ENCODE measurements at places on chromosomes 3 and 15.

DNA sequence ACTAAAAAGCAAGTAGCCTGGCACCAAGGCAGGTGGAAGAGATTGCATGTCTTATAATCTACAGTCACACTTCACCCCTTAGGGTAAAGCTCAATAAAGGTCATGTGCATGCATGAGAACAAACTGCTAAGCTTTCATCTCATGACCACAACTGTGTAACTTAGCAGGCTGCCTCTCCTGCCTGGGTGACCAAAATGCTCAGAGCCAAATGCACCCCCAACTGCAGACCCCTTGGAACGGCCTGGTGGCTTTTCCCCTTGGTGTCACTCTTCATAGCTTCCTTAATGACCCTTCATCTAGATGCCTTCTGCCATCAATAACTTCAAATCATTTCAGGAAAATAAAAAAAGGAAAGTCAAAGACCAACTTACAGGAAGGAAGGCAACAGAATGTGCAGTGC, 88.1 kb downstream of the ADAMTS17 start:
- DNase-seq: no peak

DNA sequence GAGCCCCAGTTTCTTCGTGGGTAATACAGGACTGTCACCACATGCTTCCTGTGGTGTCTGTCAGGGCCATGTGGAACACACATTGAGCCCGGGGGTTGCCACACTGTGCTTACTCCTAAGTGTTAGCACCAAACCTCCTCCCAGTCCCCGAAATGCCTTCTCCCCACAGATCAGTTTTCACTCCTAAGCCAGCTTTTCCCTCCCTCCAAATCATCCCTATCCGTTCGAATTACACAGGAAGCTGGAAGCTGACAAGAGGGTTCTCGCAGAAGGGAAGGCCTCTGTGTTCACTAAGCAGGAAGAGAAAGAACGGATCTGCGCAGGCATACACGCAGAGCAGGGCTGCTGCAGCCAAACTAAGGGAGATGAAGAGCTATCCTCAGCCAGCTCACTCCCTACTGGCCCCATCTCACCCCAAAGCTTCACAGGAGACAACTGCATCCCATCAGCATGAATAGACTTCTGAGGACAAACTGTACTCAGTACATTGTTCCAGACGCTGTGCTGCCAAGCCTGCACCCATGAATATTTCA, 32.3 kb downstream of the XXYLT1 start:
- no peak for DNase-seq

- no peak for DNase-seq
These were observed 132.2 kb downstream of the DUT start for GRCh38 chr15:48463366-48463880.

GRCh38 chr3:11570251-11570650, 73.5 kb downstream of the VGLL4 start:
- no peak for DNase-seq

DNA sequence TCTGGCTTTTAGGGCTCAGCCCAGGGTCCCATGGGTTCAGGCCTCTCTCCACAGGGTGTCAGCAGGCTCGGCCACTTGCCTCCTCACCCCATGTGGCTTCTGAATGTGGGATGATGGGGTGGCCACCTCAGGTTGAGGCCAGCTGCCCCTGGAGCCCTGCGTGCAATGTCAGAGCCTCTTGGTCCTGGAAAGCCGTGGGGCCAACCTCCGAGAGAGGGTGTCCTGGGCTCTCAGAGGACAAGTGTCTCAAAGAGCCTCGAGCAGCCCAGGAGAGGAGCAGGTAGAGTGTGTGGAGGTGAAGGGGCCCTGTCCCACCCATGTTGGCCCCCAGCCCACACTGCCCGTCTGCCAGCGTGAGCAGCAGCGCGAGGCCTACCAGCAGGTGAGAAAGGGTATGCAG, 86.0 kb downstream of the PLXNA1 start:
- DNase-seq: no peak

GRCh38 chr15:31360158-31360561, 33.5 kb downstream of the KLF13 start:
- no peak for DNase-seq

DNA sequence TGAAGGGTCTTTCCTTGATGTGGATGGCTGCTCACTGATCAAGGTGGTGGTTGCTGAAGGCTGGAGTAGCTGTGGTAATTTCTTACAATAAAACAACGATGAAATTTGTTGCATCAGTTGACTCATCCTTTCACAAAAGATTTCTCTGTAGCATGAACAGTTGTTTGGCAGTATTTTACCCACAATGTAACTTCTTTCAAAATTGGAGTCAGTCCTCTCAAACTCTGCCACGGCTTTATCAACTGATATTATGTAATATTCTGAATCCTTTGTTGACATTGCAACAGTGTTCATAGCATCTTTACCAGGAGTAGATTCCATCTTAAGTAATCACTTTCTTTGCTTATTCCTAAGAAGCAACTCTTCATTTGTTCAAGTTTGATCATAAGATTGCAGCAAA, 252.6 kb downstream of the UBE2E2 start:
- DNase-seq: no peak

- no peak for DNase-seq
These were observed 33.7 kb downstream of the PRR20G start for GRCh38 chr3:127254033-127254644.

DNA sequence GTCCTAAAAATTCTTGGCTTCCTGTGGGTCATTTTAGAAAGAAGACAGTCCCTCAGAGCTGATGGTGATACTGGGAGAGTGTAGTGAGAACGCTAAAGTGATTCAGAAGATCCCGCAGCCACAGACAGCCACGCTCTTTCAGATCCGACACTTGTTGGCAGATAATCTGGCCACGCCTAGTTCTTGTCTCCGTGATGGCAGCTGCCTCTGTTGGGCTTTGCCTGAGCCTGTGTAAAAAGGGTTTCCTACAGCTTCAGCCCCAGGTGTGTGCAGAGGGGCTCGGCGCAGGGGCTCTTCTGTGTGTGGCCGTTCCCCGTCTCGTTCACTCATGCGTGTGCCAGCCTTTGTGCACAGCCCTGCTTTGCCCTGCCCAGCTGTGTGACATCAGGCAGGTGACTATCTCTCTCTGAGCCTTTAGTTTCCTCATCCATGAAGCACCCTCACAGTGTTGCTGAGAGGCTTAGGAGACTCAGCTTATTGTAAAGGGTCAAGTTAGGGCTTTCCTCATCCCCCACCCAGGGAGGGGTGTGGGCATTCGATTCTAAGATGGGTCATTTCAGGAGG, 6.3 kb downstream of the IRAK2 start:
- DNase-seq: no peak
